Breast epithelium (tissue), 4 donors: ENCODE measurements at places on chromosomes 7 and 10.

GRCh38 chr10:110327262-110327914 is 22.7 kb upstream of the SMNDC1 start:
- no peaks in the 10 kb centered on the region for H3K36me3 ChIP-seq
- no peak for DNase-seq
- no peaks in the 10 kb centered on the region for H3K4me1 ChIP-seq
- no peaks in the 10 kb centered on the region for H3K27me3 ChIP-seq

- no peak for DNase-seq
- no peaks in the 10 kb centered on the region for H3K27me3 ChIP-seq
- no peak overlapping the region for H3K27ac ChIP-seq
- H3K36me3 ChIP-seq = no peaks in the 10 kb centered on the region
- H3K4me1 ChIP-seq = no peaks in the 10 kb centered on the region
Observed at GRCh38 chr7:115034515-115034914, 112.6 kb downstream of the MDFIC start.

DNA sequence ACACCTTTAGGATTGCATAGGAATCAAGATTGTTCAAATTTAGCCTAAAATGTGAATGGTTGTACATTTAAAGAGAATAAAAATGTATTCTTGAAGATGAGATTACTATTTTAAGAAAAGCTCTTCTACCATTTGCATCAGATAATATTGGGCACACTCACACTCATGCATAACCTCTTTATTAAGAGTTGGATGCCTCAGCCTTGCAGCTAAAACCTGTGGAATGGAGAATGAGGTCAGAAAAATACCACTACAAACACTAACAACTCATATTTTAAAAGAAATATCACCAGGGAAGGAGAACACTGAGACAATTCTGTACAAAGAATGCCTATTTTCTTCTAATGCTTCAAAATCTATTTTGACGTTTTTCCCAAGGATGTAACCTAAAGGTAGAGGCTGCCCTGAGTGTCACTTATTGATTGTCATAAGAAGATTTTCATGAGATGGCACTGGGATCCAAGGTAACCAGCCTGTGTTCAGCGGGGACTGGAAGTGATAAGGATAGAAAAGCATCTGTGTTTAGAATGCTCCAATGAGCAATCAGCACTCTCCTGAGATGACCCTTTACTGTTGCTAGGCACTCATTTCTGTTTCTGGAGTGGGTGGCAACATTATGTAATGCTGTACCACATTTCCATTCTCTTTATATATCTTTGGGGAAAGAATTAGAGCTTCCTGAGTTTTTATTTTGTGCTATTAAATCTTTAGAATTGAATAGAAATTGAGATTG is 26.6 kb downstream of the REEP3 start:
- no peak for DNase-seq
- H3K4me1 ChIP-seq = no peaks in the 10 kb centered on the region
- no peaks in the 10 kb centered on the region for H3K27me3 ChIP-seq
- H3K27ac ChIP-seq = no peak overlapping the region
- H3K36me3 ChIP-seq = no peaks in the 10 kb centered on the region
- H3K4me3 ChIP-seq = no peak overlapping the region

GRCh38 chr10:114167985-114168384 is 6.0 kb downstream of the CCDC186 start:
- H3K4me1 ChIP-seq = no peaks in the 10 kb centered on the region
- H3K4me3 ChIP-seq = no peak overlapping the region
- DNase-seq = no peak
- H3K27ac ChIP-seq = no peak overlapping the region
- H3K27me3 ChIP-seq = no peaks in the 10 kb centered on the region

- H3K4me3 ChIP-seq = no peak overlapping the region
- H3K27me3 ChIP-seq = no peaks in the 10 kb centered on the region
- H3K27ac ChIP-seq = no peak overlapping the region
- H3K4me1 ChIP-seq = no peaks in the 10 kb centered on the region
- DNase-seq = no peak
Observed at GRCh38 chr10:84499846-84500245, 171.5 kb downstream of the CCSER2 start.

DNA sequence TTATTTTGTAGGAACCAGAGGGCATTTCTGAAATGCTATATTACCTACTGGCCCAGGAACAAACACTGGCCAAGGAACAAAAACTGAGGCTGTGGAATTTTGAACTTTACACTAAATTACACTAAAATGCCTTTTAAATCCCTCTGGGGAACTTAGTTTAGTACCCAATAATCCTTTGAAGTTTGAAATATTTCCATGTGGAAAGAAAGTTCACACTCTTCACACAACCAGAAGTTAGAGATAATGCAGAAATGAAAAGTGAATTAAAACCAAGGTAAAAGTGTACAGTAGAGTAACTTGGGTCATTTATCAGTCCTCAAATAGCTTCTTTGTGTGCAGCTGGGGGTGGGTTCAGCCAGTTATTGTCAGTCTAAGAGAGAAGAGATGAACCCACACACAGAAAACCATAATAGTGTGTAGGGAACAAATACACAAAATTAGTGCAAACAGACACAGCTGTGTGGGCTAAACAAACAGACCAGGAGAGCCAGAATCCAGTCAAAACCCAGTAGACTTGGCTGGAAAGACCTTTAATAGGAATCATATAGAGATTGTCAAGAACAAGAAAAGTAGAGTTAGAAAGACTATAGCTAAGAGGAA is 46.5 kb upstream of the DGKI start:
- H3K4me3 ChIP-seq = no peak overlapping the region
- H3K27me3 ChIP-seq = no peaks in the 10 kb centered on the region
- no peaks in the 10 kb centered on the region for H3K36me3 ChIP-seq
- DNase-seq = no peak

- no peak overlapping the region for H3K4me3 ChIP-seq
- peaks cover 8% of the 10 kb centered on the region for H3K4me1 ChIP-seq
- H3K27me3 ChIP-seq = no peaks in the 10 kb centered on the region
- H3K27ac ChIP-seq = peak overlapping the region; percentile 70
Observed at GRCh38 chr7:30799206-30799975, 28.2 kb downstream of the MINDY4 start.

DNA sequence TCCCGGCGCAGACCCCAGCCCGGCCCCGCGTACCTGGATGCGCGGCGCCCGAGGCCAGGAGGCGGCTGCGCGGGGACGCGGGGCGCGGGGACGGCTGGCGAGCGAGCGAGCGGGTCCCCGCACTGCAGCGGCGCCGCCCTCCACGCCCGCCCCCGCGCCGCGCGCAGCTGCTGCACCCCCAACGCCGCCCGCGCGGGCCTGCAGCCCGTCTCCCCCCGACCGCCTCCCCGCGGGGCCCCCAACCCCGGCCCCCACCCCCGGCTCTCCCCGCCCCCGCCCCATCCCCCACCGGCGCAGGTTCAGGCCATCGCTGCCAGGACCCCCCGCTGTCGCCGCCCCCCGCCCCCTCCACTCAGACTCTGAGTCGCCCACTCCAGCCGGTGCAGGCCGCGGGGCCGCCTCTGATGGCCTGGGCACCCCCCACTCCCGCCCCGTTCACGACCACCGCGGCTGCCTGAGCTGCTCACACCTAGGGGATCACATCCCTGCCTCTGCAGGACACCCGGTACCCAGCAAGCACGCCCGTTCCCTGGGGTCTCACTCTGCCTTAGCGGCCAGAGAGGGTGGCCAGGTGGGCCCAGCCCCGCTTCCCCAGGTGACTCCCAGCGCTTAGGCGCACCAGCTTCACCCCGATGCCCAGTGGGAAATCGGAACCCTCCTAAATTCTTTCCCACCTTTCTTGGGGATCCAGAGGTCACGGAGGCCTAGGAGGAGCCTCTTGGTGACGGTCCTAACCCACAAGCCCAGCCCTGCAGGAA is 13.9 kb upstream of the DNAAF5 start:
- no peaks in the 10 kb centered on the region for H3K36me3 ChIP-seq
- H3K4me3 ChIP-seq = peak overlapping the region; percentile 46
- H3K27ac ChIP-seq = peak overlapping the region; percentile 60
- no peak for DNase-seq

- no peaks in the 10 kb centered on the region for H3K36me3 ChIP-seq
- no peak for DNase-seq
- H3K4me3 ChIP-seq = no peak overlapping the region
Observed at GRCh38 chr10:132632091-132632561, 94.5 kb downstream of the INPP5A start.
